Endodermal cell (in vitro differentiated cells): ENCODE measurements at places on chromosomes 1 and 21. TPM values are rescaled to one million over a fixed set of nuclear protein-coding genes. Genes with fewer than 3 reads are reported as not detected.

The DAB1 gene
- total RNA-seq, result 26.9 to 32.0 TPM (median 30.4 TPM) in 3 replicates

The NTNG1 gene
- 0.84 to 2.5 TPM (median 2.1 TPM) in 3 replicates for total RNA-seq

The LHX8 gene
- total RNA-seq, result not detected in 2 replicates

The GABPA gene
- total RNA-seq, result 31.7 to 38.5 TPM (median 35.3 TPM) in 3 replicates

The SLFNL1 gene
- 0.07 and 0.15 TPM in 2 replicates for total RNA-seq

The OR2L8 gene
- total RNA-seq, result not detected in 2 replicates

The CGN gene
- 32.6 to 41.7 TPM (median 39.7 TPM) in 3 replicates for total RNA-seq

The SAMD13 gene
- 0.70 to 3.3 TPM (median 2.5 TPM) in 3 replicates for total RNA-seq

The GUCA2A gene
- total RNA-seq, result 1.0 to 1.4 TPM in 2 of 3 replicates, not detected in the other

The FAM78B gene
- 4.2 and 6.0 TPM in 2 replicates for total RNA-seq

The RAP1GAP gene
- 8.0 to 36.5 TPM (median 9.5 TPM) in 3 replicates for total RNA-seq

The CFHR1 gene
- not detected in 2 replicates for total RNA-seq

The RPTN gene
- total RNA-seq, result not detected in 3 replicates

The TRIM45 gene
- 5.2 to 16.5 TPM (median 14.6 TPM) in 3 replicates for total RNA-seq

The SMAP2 gene
- 22.3 and 22.8 TPM in 2 replicates for total RNA-seq

The MAN1A2 gene
- total RNA-seq, result 24.5 to 33.3 TPM (median 30.7 TPM) in 3 replicates

The DENND2C gene
- 18.5 and 25.6 TPM in 2 replicates for total RNA-seq

The HSD3B1 gene
- not detected in 3 replicates for total RNA-seq

The CACNA1S gene
- 0.09 and 0.13 TPM in 2 replicates for total RNA-seq
